ENCODE measurements at places on chromosomes 13 and 19. TPM values are rescaled to one million over a fixed set of nuclear protein-coding genes. Genes with fewer than 3 reads are reported as not detected.

DNA sequence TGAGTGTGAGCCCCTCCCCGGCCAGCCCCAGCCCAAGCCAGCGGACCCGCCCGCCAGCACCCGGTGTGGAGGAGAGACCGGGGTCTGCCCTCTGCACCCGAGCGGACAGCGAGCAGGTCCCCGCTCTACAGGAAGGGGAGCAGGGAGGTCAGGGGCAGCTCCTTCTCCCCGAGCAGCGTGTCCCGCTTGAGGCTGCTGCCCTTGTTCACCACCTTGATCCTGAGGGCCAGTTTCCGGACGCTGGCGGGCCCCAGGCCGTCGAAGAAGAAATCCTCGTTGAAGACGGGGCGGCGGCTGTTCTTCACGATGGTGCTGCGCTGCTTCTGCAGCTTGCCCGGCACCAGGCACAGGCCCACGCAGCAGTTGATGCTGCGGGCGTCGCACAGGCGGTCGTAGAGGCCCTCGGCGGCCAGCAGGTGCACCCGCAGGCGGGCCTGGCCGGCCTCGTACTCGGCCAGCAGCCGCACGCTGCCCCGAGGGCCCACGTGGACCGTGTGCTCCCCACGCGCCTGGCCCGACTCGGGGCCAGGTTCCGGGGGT is 1.9 kb downstream of the C2CD4C start:
- H3K27me3 ChIP-seq, result peaks cover 22% of the 10 kb centered on the region
- H3K4me1 ChIP-seq, result peaks cover 5% of the 10 kb centered on the region
- no peak overlapping the region for H3K27ac ChIP-seq

DNA sequence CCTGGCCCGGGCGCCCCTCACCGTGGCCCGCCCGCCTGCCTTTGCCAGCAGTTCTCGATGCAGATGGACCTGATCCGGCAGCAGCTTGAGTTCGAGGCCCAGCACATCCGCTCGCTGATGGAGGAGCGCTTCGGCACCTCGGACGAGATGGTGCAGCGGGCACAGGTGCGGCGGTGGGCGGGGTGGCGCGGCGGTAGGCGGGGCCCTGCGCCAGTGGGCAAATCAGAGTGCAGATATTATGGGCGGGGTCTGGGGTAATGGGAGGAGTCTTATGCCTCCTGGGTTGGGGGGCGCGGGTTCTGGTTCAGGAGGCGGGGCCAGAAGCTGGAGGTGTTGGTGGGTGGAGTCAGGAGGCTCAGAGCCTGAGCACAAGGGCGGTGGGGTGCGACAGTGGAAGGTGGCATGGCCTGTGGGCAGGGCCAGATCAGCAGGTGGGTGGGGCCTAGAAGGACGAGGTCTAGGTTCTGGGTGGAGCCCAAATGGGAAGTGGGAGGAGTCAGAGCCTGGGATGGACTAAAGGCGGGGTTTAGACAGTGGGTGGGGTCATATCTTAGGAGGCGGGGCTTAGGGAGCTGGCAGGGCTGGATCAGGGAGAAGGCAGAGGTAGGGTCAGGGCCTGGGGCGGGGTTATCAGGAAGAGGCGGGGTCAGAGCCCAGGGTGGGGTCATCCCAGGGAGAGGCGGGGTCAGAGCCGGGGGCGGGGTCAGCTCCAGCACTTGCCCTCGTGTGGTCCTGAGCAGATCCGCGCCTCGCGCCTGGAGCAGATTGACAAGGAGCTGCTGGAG is 5.6 kb downstream of the APC2 start:
- no peak for DNase-seq
- no peak overlapping the region for H3K4me3 ChIP-seq
- no peaks in the 10 kb centered on the region for H3K36me3 ChIP-seq
- H3K27me3 ChIP-seq, result peaks cover 75% of the 10 kb centered on the region
- no peak overlapping the region for H3K27ac ChIP-seq
- peaks cover 23% of the 10 kb centered on the region for H3K4me1 ChIP-seq

DNA sequence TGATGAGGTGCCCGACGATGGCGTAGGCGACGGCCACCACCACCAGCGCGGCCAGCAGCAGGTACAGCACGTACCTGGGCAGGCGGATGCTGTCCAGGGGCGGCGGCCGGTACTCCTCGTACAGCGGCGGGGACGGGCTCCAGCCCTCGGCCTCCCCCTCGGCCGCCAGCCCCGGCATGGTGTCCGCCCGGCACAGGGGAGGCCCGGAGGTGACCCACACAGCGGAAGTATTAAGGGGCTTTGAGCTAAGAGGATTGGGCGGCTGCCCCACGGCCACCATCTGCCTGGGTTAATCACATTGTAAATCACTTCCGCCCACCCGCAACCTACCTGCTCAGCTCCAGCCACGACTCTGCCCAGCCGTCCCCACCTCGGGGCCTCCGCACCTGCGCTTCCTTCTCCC is at the start of gene SMIM44:
SMIM44 (minus strand) TSS at position 216 of the 403 bp plus-strand sequence; CDS start at position 178, 38 bp downstream.
- DNase-seq, result no peak
- H3K36me3 ChIP-seq, result no peaks in the 10 kb centered on the region
- peaks cover 11% of the 10 kb centered on the region for H3K4me1 ChIP-seq
- H3K27me3 ChIP-seq, result peaks cover 34% of the 10 kb centered on the region
- H3K4me3 ChIP-seq, result no peak within 1 kb of the TSS
- no peak within 1 kb of the TSS for H3K27ac ChIP-seq

DNA sequence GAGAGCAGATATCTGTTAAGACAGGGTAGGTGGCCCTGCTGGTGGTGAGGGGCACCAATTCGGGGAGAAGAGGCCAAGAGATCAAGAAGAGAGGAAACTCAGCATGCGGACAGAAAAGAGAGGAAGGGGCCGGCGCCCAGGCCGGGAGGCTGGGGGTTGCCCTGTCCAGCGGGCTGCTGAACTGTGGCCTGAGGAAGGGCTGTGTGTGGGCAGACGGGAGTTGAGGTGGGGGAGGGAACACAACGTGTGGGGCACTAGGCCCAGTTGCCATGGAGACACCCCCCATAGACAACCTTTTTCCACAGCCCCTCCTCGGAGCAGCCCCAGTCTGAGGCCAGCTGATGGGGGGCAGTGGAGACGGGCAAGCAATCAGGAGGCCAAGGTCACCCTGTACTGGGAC is 2.5 kb upstream of the CACNG8 start:
- no peaks in the 10 kb centered on the region for H3K36me3 ChIP-seq
- H3K4me3 ChIP-seq, result no peak overlapping the region
- H3K27me3 ChIP-seq, result peaks cover 84% of the 10 kb centered on the region
- no peak for DNase-seq
- H3K4me1 ChIP-seq, result no peaks in the 10 kb centered on the region

DNA sequence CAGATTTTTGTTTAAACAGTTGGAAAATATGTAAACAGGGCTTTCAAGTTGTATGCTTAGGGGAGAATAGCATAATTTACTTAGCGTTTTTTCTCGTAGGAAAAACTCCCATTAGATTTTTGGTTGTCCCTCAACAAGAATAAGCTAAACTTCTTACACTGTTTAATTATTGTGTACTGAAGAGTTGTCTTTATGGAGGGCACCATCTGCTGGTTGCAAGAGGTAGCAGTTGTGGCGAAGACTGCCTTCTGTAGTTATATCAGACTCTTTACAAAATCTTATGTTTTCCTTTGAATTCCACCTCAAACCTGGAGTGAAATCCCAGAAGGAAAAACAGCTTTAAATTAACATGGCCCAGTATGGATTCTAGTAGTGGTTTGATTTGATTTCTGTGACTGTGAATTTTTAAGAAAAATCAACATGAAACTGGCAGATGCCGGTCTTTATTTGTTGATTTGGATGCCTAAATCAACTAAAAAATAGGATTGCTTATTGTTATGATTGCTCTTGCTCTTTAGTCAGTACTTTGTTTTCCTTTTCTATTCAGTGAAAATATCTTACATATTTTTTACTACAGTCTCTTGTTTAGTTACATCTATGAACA is 53.4 kb downstream of the PDS5B start:
- no peak for DNase-seq
- no peak overlapping the region for H3K4me3 ChIP-seq
- H3K36me3 ChIP-seq, result no peaks in the 10 kb centered on the region
- H3K4me1 ChIP-seq, result peaks cover 51% of the 10 kb centered on the region

GRCh38 chr13:93673885-93674284 is 447.3 kb downstream of the GPC6 start:
- H3K36me3 ChIP-seq, result no peaks in the 10 kb centered on the region
- H3K4me1 ChIP-seq, result no peaks in the 10 kb centered on the region
- H3K27ac ChIP-seq, result no peak overlapping the region
- H3K27me3 ChIP-seq, result no peaks in the 10 kb centered on the region
- DNase-seq, result no peak

ODAD3 gene
- 0.85 TPM for total RNA-seq

ZNF444 gene
- 26.4 TPM for total RNA-seq

EPSTI1 gene
- total RNA-seq, result 33.5 TPM

FRY gene
- total RNA-seq, result 30.0 TPM

ZNF579 gene
- total RNA-seq, result 10.6 TPM

SLC25A15 gene
- 4.4 TPM for total RNA-seq
